Urinary bladder (tissue), 4 donors: ENCODE measurements at places on chromosomes 6 and 20. TPM values are rescaled to one million over a fixed set of nuclear protein-coding genes. Genes with fewer than 3 reads are reported as not detected.

DNA sequence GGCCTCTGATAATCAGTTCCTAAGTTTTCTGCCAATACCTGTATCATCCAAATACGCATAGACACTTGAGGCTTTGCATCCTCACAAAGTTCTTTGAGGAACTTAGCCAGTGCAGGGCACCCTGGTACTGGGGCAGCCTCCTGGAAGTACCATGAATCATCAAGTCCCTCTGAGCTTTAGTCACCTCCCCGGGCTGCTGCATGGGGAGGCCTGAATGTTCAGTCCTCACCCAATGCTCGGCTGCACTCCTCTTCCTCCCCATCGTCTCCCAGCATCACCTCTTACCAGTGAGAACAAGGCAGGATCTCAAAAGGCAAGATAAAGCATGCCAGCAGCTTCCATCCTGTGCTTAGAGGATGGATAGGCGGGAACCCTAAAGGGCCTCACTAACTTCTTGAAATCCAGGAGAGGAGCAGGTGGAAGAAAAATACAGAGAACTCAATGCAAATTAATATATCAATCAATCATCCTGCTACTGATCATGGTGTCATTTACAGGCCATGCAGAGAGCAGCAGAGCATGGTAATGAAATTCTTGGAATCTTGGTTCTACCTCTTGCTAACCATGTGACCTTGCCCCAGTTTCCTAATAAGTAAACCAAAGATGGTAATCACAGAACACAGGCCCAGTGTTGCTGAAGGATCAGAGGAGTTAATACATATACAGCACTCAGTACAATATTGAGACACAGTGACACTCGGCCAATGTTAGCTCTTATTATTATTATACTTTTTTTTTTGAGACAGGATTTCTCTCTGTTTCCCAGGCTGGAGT, 4.7 kb upstream of the CCN6 start:
- no peak for DNase-seq

DNA sequence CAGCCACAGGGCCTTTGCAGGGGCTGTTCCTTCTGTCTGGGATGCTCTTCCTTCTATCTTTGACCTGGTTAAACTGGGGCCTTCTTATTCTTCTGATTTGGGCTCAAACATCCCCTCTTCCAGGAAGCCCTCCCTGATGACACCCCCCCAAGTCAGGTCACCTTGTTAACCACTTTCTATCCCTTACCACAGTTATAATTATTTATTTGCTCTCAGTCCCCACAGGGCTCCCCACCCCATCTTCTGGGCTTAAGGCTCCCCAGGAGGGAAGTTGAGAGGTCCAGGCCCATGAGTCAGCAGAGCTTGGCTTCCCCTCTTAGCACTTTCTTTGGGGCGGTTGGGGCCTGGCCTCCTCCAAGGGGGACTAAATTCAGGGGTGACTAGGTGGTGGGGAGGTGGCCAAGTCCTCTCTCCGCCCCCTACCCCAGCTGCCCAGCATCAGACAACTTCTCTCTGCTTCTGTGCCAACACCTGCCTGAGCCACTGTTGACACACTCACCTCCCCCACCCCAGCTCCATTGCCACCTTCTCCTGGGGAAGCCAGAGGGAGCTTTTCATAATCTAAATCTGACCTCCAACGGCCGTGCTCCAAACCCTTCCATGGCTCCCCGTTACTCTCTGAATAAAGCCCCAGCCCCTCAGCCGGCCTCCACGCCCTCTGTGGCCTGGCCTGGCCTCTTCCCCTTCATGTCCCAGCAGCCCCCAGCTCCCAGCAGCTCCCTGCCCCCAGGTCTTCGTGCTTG, 70.0 kb downstream of the CEBPB start:
- no peak for DNase-seq

GRCh38 chr6:75748003-75748742, 866 bp upstream of the MYO6 start:
- no peak for DNase-seq

- no peak for DNase-seq
Measured at GRCh38 chr20:1621316-1621715, 1.5 kb upstream of the SIRPB1 start.

The NHLRC1 gene
- total RNA-seq, result 2.4 TPM

GRCh38 chr20:61605283-61605682, 353.2 kb downstream of the CDH4 start:
- DNase-seq, result no peak

- DNase-seq, result no peak
Measured at GRCh38 chr20:16569246-16570153, 3.7 kb downstream of the KIF16B start.
